ENCODE measurements at places on chromosomes 16 and 17.

DNA sequence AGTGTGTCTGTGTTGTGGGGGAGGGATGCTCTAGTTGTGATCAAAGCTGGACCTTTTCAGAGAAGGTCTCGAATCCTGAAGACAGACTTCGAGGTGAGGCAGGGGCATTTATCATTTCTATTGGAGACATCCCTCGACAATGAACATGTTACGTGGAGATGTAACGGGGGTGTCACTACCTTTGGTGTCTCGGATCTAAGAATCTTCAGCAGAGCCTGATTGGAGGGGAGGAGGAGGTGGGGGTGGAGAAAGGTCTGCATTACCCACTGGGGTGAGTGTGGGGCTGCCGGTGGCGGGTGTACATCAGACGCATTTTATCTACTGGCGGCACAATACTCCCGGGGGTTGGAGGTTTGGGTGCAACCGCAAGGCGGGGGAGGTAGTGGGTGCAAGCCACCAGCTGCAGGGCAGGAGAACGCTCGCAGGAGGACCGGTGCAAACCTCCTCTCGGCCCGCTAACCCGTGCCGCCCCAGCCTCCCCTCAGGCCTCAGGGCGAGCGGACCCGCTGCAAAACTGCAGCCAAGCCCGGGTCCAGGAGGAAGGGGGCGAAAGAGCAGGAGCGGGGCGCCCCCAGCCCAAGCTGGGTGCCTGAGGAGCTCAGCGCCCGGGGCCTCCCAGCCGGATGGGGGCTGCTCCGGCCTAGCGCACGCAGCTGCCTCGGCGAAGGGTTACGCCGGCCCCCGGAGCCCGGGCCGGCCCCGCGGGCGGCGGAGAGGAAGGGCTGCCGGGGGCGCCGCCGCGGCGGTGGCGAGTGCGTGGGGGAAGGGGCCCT, 735 bp downstream of the ZNF652 start:
- DNase-seq, result peak; percentile 36

DNA sequence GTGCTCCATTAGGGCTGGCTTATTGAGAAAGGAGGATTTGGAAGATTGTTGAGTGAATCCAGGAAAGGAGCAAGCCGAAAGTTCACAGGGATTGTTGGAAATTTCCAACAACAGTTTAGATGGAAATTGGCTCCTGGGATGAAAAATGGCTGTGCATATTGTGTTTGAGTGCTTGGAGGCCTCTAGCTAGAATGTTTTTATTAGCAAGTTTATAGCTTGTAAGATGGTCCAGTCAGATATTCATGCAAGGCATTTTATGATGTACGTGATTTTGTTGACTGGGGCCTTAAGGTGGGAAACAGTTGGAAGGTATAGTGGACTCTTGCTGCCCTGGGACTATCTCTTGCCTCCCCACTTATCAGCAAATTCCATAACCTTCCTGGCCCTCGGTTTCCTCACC, 216.7 kb downstream of the PRKCA start:
- DNase-seq, result no peak

GRCh38 chr16:5024632-5025031, 9.1 kb downstream of the NAGPA start:
- peak; percentile 16 for DNase-seq

DNA sequence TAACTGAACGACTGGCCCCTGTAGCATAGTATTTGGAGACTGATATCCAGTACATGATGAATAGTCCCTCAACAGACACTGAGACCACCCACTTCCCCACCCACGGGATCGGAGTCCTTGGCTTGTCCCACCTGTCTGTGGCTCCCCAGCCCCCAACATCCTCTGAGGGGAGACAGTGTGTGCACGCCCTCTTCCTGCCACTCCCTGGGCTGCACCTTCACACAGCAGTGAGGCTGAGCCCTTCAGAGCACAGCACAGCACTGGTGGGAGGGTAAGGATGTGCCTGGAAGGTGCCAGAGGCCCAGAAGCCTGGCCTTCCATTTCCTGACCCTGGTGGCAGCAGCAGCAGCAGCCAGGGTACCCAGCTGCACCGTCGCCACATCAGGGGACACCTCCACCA, 11.0 kb downstream of the DNASE1 start:
- DNase-seq, result no peak

GRCh38 chr16:67399218-67399733, 6.0 kb upstream of the TPPP3 start:
- no peak for DNase-seq

DNA sequence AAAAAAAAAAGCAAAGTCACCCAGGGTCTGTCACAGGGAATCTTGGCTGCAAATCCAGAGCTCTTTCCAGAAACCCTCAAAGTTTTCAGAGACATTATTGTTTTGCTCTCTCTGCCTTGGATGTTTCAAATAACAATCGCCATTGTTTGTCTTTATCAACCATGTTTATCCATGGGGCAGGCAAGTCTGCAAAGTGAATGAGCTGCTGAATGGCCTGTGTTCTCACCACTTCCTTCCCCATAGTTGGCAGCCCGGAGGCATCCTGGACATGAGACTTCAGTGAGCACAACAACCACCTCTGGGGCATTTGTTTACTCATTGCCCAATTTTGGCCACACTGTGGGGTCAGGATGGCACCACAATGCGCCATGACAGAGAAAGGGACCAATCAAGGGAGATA, 53.1 kb upstream of the USP7 start:
- no peak for DNase-seq

GRCh38 chr17:81900181-81900820, 1.7 kb upstream of the NPB start:
- DNase-seq, result no peak

- DNase-seq, result no peak
Observed at GRCh38 chr16:86384980-86385379, 125.3 kb upstream of the FOXF1 start.

- DNase-seq, result no peak
Observed at GRCh38 chr16:6547131-6547530, 785.5 kb upstream of the RBFOX1 start.

- no peak for DNase-seq
Observed at GRCh38 chr16:84455031-84455430, 49.4 kb downstream of the MEAK7 start.

DNA sequence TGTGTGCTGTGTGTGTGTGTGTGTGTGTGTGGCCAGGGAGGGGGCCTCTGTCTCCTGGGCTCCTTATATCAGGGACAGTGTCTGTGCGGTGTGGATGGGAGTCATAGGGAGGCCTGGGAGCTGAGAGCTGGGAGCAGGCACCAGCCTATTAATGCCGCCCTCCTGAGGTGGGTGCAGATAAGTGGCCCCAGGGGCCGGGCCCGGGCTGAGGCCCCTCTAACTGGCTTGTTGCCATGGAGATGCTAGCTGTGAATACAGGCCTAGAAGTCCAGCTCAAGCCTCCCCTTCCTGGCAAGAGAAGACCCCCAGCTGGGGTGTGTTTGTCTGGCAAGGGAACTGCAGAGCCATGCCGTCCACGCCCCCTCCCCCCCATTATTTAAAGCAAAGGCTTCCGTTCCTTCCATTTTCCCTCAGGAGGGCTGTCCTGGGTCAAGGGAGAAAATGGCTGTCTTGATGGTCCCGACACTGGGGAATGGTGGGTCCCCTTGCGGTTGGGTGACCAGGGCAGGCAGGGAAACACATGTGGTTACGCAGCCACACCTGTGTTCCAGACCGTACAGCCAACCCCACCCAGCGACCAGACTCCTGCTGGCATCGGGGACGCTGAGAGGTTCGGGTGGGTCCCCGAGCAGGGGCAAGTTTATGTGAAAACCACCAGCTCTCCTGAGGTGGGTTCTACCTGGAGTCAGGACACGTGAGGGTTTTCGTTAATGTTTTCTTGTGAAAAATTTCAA, 141.1 kb downstream of the MRM1 start:
- no peak for DNase-seq

DNA sequence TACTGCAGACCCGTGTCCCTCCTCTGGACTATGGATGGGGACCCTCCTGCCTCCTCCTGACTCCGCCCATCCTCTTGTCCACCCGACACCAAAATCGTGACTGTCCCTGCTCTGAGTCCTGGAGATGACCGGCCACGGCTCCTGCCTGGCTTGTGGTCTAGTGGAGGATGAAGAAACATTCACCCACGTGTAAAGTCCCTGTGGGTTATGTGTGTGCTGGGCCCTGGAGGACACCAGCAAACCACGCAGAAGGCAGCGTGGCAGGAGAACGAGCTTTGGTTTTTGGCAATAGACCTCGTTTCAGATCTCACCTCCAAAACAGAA, 11.9 kb downstream of the SPNS2 start:
- no peak for DNase-seq

- DNase-seq, result peak; percentile 8
Observed at GRCh38 chr17:70089513-70090148, 14.6 kb downstream of the KCNJ16 start.

DNA sequence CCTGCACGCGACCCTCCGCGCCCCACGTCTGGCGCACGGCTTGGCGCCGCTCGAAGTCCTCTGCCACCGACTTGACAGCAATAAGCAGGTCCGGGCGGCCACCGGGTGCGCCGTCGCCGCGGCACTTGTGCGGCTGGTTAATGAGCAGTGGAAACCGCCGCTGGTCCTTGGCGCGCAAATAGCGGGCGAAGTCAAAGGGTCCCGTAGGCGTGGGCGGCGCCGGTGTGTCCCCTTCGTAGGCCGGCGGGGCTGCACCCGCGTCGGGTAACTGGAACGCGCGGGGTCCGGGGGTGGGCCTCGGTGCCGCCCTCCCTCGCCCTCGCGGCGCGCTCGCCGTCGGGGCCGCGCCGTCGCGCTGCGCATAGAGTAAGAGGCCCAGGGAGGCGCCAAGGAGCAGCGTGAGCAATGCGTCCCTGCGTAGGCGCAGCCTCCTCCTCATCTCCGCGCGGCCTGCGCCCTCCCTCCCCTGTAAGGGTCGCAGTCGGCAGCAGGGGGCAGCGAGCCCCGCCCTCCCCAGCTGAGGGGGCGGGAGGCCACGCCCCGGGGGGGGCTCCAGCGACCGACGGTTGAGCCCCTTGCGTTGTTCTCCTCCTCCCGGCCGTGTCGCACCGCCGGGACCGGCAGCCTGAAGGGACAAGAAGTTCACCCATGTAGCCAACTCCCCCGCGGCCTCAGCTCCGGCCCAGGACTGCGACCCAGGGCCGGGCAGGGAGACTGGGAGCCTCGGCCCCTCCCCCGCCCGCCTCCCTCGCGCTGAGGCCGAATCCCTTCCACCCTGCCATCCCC, 558 bp downstream of the B3GNT9 start:
- DNase-seq, result no peak

DNA sequence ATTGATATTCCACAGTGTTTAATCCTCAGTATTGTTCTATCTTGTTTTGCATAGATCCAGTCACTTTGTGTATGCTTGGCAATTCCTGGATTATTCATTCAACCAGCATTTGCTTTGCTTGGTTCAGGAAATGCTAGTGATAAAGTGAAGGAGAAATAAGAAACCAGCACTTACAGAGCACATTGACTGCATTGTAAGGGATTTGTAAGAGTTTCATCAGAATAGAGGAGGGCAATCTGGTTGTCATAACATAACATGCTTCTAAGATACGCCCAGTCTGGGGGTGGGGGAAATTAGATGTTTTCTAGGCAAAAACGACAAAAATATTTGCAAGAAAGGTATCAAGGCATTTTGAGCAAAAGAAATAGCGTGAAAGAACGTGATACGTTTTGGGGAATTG, 40.4 kb downstream of the TNRC6A start:
- DNase-seq, result no peak

DNA sequence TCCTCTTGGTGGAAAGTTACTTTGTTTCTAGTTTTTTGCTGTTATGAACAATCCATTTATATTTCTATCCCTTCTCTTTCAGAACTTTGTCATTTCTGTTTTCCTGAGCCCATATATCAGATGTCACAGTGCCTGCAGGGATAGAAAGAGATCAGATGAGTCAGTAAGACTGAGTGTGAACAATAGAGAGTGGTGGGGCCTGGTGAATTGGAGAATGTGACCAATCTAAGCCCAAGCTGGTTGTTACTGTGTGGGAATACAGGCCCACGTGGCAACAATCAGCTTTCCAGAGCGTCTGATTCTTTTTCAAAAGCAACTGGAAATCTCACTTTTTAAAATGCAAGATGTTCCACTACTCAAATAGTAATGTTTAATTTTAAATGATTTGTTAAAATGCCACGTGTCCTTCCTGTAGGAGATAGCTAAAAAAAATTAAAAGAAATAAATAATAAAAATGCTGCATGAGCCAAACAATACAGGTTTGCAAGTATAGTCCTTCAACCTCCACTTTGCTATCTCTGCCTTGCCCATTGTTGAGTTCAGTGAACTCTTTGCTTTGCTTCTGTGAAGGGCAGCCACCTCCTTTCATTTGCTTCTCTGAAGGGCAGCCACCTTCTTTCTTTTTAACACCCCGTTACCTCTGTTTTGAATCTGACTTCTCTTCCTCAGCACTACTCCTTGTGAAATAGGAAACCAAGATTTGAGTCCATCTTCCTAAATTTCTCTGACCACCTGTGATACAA, 9.6 kb downstream of the DCTN5 start:
- DNase-seq, result no peak

DNA sequence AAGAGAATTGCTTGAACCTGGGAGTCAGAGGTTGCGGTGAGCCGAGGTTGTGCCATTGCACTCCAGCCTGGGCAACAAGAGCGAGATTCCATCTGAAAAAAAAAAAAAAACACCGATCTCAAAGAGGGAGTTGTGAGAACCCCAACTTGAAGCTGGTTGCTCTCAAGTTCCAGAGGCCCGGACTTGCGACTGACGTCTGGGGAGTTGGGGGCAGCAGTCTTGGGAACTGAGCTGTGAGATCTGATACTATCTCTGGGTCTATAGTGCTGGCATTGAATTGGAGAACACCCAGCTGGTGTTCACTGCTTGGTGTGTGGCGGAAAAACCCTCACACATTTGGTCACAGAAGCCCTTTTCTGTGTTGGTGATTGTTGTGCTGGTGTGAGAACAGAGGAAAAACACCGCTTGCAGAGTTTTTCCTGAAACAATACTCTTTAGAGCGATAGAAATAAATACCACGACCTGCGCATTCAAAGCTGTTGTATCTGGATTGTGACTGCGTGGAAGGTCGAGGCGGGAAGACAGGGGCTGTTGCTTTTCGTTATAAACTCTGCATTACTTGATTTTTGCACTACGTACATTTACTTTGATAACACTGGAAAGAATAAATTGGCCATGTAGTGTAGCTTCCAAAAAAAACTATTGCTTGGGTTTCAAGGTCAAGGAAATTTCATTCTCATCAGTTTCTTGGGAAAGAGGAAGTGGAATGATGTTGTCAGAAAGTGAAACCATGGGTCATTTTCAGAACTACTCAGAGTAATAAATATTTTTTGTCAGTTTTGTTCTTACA, 8.8 kb downstream of the SCIMP start:
- no peak for DNase-seq

GRCh38 chr17:57110152-57110542, 25.1 kb downstream of the AKAP1 start:
- no peak for DNase-seq

DNA sequence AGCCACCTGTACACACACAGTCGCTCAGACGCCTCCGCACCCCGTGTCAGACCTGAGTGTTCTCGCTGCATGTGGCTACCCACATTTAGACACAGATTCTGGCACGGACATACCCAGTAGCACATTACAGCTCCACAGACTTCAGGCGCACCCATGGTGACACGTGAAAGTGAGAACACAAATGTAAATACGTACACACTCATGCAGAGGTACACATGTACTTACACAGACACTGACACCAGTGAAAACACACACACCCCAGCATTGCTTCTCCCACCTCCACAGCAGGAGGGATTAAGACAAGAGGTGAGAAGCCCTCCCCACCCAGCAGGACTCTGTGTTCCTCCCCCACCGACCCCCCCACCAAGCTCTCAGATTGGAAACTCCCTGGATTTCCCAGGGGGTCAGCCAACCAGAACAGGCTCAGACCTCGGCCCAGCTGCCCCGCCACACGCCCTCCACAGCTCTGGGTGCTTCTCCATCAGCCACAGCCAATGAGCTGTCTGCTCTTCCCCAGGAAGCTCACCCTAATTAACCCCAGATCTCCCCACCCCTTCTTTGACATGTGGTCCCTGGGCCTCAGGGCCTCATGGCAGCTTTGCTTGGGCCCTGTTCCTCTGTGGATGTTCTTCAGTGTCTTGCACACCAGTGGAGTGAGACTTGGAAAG, 5.3 kb upstream of the FOXN1 start:
- no peak for DNase-seq

All from prostate gland (tissue), 2 donors.